ENCODE measurements at places on chromosomes 2 and 18. TPM values are rescaled to one million over a fixed set of nuclear protein-coding genes. Genes with fewer than 3 reads are reported as not detected.

The AAMP gene
- polyA plus RNA-seq, result 58.6 TPM

The DCDC2C gene
- polyA plus RNA-seq, result not detected

The LMAN2L gene
- polyA plus RNA-seq, result 11.3 TPM

The DNAH7 gene
- polyA plus RNA-seq, result 0.08 TPM

DNA sequence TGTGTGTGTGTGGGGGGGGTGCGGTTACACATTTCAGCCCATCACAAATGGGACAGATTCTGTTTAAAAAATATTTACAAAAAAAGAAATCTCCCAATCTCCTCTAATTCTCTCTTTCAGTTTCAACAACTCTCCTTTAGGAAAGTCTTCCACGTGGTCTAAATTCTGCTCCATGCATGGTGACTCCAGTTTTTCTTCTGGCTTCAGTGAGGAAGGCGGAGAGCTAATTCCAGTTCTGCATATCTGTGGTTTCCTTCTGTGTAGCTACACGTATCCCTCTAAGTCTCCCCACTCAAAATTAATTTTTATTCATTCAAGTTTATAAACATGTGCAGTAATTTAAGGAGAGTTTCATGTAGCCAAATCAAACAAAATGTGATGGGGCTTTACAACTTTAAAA, 111.6 kb downstream of the SLC4A3 start:
- no peak for DNase-seq

DNA sequence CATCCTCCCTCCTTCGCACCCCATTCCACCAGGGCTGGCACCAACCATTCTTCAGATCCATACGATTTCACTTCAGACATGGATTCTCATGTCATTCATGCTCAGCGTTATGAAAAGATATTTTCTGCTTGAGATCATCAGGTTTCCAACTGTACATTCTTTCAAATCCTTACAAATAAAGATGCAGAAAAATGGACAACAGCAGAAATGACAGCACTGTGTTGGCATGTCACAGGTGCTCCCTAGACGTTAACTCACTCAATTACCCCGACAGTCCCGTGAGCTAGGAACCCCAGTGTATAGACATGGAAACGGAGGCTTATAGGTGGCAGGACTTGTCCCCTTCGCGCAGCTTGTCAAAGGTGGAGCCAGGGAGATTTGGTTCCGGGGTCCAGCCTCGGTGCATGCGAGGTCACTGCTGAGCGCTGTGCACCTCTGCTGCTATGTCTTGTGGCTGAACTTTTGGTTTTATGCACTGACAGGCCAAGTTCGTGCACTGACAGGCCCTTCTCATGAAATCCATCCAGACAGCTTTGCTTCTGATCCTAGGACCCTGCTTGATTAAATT, 17.7 kb downstream of the FHL2 start:
- DNase-seq, result no peak

DNA sequence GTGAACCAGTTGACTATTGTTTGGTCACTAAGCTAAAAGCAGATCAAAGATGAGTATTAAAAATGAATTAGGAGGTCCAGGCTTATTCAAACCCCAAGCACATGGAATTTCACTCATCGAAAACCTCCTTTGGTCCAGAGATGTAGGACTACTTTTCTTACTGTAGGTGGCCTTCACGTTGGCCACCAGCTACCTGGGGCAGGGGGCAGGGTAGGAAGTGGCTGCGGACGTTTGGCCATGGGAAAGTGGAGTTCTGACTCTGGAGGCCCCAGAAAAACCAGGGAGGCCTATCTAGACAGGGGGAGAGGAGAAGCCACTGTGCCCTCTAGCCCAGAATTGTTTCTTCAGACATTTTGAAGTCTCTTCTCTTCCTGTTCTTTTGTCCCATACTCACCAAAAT, 31.8 kb upstream of the CABLES1 start:
- no peak for DNase-seq

DNA sequence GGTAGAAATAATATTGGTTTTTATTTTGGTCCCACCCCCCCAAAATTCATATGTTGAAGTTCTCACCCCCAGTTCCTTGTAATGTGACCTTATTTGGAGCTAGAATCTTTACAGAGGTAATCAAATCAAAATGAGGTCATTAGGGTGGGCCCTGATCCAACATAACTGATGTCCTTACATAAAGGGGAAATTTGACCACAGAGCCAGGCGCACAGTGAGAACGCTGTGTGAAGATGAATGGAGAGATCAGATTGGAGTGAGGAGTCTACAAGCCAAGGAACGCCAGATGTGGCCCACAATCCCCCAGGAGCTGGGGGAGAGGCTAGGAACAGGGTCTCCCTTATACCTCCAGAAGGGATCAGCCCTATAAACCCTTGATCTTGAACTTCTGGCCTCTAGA, 31.6 kb upstream of the TRIB2 start:
- no peak for DNase-seq

DNA sequence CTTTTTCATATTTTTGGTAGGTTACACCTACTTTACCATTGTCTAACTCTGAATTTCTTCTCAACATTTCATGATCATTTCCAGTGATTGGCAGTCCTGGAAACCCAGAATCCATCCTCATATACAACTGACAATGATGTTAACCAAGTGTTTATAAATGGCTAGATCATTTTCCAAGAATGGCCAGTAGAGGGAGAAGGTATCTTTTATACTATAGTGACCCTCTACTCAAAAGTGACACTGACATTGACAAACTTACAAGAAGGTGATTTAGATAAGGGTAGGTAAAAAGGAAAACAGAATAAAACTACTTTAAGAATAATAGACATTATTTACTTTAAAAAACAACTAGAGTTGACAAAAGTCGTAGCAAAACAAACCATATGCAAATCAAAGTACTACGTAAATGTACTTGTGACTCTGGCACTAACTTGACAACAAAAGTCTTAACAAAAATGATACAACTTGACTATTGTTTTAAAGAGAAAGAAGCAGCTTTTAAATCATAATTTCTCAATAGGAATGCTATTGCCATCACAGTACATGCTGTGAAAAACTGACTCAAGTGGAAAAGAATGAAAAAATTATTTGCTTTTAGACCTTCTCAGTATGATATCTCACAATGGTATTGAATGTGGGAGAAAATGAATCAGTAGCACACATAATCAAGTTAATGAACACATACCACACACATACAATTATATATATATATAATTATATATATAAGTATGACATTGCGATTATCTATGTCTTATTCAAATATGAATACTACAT, 76.6 kb upstream of the GRB14 start:
- DNase-seq, result no peak

GRCh38 chr2:162462911-162463310, 119.0 kb downstream of the GCA start:
- DNase-seq, result no peak

GRCh38 chr2:9519250-9519649, 36.4 kb downstream of the ADAM17 start:
- DNase-seq, result no peak

- no peak for DNase-seq
These were observed 225.5 kb upstream of the VRK2 start for GRCh38 chr2:57821088-57821487.

DNA sequence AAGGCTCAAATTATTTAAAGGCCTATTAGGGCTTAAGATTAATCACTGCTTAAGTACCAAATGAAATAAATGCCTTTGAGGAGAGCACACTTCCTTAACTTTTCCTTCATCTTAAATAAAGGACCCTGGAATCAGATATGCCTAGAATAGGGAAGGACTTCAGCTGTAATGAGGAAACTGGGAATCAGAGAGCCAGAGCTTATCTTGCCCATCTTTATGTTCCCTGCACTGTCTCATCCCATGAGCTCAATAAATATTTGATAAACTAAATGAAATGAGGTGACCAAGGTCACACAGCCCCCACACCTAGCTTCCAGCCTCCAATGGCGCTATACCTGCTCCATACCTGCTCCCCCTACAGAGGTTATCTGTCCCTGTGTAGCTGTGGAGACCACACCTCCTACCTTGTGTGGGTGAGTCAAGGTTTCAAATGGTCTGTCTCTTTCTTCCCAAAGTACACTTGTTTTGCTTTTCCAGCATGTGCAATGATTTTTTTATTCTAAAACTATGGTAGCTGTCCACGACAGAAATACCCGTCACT, 23.4 kb upstream of the NEDD4L start:
- DNase-seq, result no peak

DNA sequence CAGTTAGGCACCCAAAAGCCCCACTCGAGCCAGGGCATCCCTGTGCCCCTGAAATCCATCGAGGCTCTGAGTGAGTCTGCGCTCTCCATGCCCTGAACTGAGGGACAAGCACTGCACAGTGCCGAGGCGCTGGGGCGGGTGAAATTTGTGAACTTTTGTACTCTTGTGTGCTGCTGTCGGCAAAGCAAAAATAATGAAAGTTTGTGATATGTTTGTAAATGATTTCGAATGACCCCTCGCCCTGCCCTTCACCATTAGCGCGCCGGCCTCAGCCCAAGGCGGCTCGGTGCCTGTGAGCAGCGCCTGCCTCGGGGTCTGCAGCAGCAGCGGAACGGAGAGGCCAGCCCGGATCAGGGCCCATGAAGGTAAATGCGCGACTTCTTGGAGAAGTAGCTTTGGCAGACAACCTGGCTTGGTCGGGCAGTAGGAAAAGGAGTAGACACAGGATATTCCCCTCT, 1.8 kb upstream of the HOXD4 start:
- DNase-seq, result no peak

Measured in heart left ventricle (tissue), 16 donors.